ENCODE measurements at places on chromosomes 13 and 19.

DNA sequence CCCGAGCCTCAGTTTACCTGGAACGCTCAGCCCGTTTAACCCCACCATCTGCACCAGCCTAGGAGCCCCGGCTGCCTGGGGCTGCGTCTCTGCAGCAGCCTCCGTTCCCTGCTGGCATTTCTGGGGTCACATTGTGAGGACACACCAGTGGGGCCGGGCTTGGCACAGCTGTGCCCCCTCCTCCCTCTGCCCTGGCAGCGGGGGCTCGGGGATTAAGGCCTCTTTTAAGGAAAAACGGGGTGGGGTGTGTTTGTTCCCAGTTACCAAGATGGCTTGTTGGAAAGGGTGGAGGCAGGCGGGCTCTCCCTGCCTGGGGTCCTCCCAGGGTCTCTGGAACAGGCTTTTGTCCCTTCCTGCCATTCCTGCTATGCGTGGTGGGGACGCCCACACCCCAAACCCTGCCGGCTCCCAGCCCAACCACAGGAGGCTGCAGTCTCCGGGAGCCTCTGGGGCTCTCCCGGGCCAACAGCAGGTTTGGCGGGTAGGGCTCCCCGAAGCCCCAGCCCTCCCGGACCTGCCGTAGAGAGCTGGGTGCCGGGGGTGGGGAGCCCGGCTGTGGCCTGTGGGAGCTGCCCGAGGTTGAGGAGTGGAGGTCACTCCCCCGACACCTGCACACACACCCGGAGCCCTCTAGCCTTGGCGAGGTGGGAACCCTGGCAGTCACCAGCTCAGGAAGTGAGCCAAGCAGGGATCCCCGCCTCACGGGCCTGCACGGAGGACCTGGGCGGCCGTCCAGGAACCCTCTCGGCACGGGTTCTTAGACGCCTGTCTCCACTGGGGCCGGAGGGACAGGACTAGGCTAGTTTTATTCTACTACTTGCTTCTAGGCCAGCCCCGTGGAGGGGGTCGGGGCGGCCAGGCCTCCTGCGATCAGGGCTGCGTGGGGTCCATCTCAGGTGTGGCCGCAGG lies 36.9 kb downstream of the GADD45B start:
- DNase-seq = no peak

DNA sequence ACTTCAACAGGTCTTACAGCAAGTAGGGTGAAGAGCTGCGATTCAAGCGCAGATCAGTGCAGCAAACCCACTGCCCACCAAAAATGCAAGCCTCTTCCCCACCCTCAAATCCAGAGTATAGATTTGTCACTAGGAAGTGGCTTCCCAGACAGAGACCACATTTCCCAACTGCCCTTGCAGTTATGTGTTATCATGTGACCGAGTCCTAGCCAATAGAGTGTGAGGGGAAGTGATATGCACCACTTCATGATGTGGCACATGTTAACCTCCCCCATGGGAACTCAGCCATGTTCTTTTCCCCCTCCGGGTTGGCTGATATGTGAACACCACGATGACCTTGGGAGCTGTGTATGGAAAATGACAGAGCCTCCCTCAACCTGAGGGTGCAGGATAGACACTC lies 50.8 kb downstream of the MBD3L2B start:
- DNase-seq = no peak

DNA sequence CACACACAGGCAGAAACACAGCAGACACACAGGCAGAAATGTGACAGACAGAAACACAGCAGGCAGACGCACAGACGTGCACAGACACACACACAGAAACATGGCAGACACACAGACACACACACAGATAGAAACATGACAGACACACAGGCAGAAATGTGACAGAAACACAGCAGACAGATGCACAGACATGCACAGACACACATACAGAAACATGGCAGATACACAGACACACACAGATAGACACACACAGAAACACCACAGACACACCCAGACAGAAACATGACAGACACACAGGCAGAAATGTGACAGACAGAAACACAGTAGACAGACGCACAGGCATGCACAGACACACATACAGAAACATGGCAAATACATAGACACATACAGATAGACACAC lies 1.3 kb downstream of the TBXA2R start:
- no peak for DNase-seq

GRCh38 chr19:30222428-30222873 lies 149.7 kb upstream of the ZNF536 start:
- no peak for DNase-seq

Measured in 8988T (cell line).